ENCODE measurements at places on chromosomes 6 and 20.
A peak's percentile ranks its signal among the peaks of the same experiment; 100 is the strongest.

- no peak for DNase-seq
Observed at GRCh38 chr20:58996226-58996611, 10.8 kb downstream of the CTSZ start.

- DNase-seq: no peak
Observed at GRCh38 chr6:134678436-134678889, 271.4 kb downstream of the ALDH8A1 start.

DNA sequence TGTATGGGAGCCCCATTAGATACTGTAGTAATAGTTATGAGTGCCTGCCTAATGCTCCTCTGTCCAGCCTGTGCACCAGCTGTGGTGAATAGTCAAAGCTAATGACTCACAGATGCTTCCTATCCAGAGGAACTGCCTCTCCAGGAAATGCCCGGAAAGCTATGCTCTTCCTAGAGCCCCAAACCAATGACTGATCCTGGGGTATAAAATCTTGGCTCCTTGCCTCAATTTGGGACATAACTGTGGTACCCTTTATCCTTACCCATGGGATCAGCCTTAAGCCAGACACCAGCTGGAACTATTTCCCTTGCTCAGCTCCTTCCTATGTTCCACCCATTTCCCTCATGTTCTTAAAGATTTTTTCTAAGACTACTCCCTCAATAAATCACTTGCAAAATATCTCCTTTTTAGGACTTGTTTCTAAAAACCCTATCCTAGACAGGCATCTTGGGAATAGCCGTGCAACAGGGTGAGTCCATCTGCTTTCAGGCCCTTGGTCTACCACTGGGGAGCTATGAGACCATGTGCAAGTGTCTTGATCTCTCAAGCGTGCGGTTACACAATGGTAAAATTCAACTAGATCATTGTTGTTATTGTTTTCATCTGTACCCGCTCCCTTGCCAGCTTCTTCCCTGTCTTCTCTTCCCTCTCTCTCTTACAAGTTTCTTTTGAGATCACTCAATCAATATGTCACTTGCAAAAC, 283.7 kb downstream of the BTBD3 start:
- DNase-seq: no peak

DNA sequence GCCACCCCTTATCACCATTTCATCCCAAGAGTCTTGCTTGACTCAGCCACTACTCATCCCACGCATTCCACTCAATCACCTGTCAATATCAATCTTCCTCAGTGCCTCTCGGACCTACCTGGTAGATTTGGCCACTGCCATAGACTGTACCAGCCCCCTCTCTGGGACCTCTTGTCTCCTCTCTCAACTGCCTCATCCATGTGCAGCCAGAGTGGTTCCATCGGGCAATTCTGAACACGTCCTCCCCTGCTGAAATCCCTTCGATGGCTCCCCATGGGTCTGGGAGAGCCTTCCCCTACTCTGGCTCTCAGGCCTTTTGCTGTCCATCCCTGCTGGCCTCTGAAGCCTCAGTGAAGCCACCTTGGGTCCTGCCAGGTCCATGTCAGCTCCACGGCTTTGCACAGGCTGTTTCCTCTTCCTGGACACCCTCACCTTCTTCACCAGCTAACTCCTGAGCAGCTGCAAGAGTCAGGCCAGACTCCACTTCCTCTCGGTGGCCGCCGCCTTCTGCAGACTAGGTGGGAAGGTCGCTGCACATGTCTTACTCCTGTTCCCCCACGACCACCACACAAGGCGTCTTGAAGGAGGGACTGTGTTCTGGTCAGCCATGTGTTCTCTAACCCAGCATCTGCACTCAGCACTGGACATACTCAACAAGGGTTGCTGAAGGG, 120.4 kb downstream of the TOX2 start:
- no peak for DNase-seq

GRCh38 chr6:117477988-117478852, 4.3 kb upstream of the DCBLD1 start:
- no peak for DNase-seq

DNA sequence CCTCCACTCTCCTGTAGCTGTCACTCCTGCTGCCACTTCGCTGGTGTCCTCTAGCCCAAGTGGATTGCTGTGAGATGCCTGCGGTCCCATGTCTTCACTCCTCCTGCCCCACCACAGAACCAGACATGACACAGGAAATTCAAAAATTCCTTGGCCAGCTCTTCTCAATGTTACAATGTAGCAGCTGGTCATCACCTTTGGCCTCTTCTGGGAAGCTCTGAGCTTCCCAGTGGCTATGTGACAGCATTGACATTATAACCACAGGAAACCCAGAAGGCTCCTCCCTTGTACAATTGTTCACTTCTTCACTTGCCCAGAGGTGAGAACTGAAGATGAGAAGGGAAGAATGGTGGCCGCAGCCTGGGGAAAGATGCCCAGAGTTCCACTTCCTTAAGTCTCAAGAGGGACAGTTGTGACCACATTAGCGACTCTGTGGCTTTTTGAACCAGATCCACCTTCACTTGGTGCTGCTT, 76.1 kb upstream of the NAA20 start:
- no peak for DNase-seq

DNA sequence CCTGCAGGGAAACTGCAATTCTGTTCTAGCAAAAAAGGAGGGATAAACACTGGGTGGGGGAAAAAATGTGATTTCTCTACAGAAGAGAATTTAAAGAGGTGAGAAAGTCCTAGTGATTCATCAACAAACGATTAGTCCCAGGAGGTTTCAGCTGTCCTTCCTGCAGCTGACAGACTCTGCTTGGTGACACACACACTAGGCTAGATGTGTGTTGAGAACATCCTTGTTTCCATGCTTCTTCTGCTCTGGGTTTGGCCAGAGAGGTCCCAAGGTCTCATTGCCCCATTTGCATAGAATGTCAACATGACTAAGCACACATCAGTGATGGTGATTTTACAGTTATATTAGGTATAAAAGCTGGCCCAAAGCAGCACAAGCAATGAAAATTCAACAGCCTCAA, 258.3 kb downstream of the NFATC2 start:
- no peak for DNase-seq

DNA sequence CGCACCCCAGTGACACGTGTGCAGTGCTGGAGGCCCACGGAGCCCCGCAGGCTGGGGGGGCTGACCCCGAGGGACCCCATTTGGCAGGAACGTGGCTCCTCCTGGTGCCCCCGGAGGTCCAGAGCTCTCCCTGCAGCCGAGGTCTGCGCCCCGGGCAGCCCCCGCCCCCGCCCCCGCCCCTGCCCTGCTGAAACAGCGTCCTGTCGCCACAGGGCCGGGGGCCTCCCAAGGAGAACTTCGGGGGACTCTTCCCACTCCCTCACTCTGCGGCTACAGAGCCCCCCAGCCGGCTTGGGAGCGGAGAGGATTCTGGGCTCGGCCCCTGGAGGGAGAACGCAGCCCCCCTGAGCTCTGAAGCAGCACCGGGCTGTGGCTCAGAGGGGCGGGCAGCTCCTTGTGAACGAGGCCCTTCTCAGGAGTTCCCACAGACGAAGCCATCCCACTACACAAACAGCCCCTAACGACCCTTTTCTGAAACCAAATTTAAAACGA, 115.2 kb downstream of the DLL1 start:
- peak; percentile 63 for DNase-seq

- DNase-seq: no peak
Observed at GRCh38 chr6:123904228-123904627, 100.6 kb downstream of the NKAIN2 start.

DNA sequence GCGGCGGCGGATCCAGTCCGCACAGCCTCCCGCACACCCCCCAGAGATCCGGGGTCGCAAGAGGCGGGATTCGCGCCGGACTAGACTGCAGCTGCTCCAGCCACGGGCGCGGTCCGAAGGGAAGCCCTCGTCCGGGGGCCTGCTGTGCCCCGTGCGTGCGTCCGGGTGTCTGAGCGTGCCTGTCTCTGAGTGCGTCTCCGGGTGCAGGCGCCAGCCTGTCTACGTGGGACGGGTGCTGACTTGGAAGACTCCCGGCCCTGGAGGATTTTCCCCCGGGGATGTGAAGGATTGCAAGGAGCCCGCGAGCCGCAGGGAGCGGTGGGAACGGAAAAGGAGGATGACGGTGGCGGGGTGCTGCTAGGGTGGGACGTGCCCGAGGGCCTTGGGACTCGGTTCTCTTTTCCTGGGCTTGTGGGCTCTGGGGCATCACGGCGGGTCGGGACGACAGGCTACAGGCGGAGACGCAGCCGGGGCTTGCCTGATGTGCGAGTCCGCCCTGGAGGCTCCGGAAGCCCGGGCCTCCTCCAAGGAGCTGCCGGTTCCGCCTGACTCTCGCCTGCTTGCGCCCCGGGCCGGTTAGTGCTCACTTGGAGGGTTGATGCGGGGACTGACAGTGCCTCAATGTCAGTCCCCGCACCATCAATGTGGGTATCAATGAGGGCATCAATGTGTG, 5.7 kb downstream of the MAFB start:
- no peak for DNase-seq

GRCh38 chr6:12929678-12930077, 213.1 kb downstream of the PHACTR1 start:
- DNase-seq: no peak

Measured in left forelimb (tissue), 1 donor.